ENCODE measurements at places on chromosomes 16 and 17.
A peak's percentile ranks its signal among the peaks of the same experiment; 100 is the strongest.

GRCh38 chr17:40436636-40437035, 6.6 kb upstream of the IGFBP4 start:
- no peak for DNase-seq

DNA sequence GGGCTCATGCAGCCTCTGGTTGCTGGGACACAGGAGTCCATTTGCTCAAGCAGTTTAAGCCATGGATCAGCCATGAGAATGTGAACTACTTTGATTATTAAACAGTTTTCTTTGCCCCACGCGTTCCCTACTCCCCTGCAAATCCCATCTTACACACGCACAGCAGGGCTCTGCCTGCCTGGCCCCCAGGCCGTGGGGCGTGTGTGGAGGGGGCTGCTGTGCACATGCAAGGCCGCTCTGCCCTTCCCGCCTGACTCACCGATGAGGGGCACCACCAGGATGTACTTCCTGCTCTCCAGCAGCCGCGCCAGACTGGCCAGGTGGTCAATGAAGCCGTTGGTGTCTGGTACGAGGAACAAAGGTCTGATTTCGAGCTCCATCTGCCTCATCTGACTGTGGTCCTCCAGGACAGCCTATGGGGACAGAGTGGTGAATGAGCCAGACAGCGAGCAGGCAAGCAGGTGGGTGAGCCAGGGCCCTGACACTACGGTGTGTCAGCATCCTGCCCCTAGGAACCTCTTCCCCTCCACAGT, 13.7 kb downstream of the HIC1 start:
- no peak for DNase-seq

GRCh38 chr17:45973099-45973780, 25.8 kb upstream of the STH start:
- DNase-seq: no peak

DNA sequence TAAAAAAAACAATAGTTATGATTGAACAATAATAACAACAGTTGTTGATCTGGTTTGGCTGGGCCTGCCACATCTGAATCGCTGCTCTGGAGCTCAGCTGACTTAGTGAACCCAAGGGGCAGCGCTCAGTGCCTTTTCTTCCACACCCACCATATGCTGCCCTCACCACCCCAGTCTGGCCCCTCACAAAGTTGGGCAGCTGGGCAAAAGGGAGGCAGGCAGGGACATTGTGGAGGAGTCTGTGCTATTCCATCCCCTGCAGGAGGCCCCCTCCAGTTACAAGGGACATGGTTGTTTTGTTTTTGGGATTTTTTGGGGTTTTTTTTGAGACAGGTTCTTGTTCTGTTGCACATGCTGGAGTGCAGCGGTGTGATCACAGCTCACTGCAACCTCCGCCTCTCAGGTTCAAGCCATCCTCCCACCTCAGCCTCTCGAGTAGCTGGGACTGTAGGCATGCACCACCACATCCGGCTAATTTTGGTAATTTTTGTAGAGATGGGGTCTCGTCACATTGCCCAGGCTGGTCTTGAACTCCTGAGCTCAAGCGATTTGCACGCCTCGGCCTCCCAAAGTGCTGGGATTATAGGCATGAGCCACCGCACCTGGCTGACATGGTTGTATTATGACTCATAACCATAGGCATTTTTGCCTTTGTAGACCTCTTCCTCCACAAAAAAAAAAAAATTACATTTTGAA, 8.6 kb upstream of the PECAM1 start:
- no peak for DNase-seq

GRCh38 chr16:28140788-28141618, 70.8 kb downstream of the XPO6 start:
- DNase-seq: peak; percentile 37

DNA sequence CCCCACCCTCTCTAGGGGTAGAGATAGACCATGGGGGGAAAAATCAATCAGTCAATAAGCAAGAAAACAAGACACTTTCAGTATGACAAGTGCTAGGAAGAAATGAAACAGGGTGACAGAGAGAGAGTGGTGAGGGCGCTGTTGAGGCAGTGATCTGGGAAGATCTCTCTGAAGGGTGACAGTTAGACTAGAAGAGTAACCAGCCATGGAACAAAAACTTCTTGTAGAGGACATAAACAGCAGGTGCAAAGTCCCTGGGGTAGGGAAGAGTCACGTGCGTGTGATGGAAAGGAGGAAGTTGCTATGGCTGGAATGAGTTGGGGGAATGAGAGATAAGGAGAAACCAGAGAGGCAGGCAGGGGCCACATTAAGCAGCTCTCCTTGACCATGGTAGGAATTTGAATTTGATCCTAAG, 16.8 kb upstream of the EMP2 start:
- DNase-seq: no peak
